ENCODE measurements at places on chromosomes 13 and 19.

DNA sequence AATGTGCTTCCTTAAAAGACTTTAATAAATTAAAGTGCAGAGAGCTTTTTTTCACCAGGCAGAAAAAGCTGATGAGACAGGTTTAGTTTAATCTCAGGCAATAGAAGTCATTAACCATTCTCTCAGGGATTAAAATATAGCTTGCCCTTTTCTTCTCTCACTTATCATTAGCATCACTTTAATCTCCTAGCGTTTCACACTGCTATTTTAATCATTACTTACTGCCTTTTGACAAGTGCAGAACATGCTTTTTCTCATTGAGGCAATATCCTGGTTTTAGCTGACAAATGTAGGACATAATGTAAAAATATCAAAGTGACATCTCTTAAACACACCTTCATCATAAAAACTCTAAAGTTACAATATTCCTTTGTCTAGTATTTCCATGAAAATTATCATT is 94.6 kb downstream of the DACH1 start:
- no peak for DNase-seq

GRCh38 chr13:48112896-48113755 is 18.2 kb upstream of the MED4 start:
- no peak for DNase-seq

DNA sequence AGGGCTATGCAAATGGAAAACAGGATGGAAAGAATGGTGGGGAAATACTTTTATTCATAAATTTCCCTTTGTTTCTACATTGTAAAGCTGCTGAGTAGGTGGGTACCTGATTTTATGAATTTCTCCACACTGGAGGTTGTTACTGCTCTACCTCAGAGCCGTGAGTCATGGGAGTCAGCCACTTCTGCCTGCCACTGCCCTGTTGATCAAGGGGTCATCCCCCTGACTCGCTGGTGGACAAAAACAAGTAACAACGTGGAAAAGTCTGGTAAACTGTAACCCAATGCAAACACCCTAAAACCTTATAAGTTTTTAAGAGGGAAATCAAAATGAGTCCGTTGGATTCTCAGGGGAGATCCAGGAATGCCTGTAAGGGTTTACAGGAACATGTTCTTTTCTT is 329.5 kb downstream of the ATP8A2 start:
- no peak for DNase-seq

- no peak for DNase-seq
Observed at GRCh38 chr13:40047322-40047771, 391.9 kb downstream of the COG6 start.

GRCh38 chr13:24060993-24061392 is 99.5 kb upstream of the SPATA13 start:
- no peak for DNase-seq

DNA sequence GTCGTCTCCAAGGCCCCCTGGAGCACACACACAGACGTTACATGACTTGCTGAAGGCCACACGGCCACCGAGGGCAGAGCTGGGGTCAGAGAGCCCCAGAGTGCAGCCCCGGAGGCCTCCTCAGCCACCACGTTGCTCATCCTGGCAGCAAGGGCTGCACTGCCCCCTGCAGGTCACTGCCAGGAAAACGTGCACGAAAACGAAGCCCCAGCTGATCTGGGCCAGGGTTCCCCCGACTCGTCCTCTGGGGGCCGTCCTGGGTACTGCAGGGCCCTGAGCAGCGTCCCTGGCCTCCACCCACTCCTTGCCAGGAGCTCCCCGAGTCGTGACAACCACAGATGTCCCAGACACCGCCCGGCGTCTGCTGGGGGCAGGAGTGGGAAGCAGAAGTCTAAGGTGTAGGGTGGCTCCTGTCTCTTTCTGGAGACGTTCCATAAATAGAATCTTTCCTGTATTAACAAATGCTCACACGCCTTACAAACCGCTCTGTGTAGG is 3.4 kb downstream of the TPGS1 start:
- DNase-seq, result peak; percentile 84

DNA sequence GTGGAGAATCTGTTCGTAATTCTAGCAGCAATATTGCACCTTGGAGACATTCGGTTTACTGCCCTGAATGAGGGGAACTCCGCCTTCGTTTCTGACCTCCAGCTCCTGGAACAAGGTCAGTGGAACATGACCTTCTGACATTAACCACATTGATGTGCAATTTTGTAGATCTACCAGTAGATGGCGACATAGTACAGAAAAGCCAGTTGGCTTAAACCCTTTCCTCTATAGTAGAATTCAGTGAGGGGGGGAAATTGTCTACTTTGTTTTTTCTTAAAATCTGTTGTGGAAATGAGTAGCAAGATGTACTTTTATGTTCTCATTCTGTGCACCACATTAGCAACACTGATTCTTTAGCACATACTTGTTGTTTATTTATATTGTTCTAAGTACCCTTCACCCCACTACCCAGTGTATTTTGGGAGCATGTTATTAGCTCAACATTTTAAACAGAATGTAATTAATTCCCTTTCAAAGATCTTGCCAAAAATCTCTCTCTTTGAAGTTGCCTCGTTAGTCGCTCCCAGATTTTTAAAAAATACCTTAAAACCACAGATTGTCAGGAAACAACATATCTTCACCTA is 332.2 kb downstream of the MYO16 start:
- no peak for DNase-seq

GRCh38 chr13:26956522-26957142 is 196.0 kb upstream of the GPR12 start:
- DNase-seq, result no peak

DNA sequence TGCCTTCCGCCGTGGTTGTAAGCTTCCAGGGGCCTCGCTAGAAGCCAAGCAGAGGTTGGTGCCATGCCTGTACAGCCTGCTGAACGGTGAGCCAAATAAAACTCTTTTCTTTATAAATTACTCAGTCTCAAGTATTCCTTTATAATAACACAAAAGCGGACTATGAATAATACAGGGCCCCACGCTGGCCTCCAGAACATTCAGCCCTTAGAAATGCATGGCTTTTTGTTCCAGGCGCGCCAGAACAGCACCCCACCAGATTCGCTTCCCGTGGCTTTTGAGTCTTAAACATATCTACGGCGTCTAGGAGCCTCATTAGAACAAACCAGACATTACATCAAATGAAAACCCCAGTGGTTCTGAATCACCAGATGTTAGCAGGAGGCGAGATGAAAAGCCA is 75.1 kb downstream of the SLC15A1 start:
- no peak for DNase-seq

DNA sequence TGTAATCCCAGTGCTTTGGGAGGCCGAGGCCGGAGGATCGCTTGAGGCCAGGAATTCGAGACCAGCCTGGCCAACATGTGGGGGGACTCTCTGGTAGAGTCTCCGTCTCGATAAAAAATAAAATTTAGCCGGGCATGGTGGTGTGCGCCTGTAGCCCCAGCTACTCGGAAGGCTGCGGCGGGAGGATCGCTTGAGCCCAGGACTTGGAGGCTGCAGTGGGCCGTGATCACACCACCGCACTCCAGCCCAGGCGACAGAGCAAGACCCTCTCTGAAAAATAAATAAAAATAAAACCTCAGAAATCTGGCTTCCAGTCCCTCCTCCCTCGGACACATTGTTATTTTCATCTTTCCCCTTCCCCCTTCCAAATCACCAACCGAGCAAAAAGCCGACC is 332 bp downstream of the IRGQ start:
- DNase-seq, result no peak

DNA sequence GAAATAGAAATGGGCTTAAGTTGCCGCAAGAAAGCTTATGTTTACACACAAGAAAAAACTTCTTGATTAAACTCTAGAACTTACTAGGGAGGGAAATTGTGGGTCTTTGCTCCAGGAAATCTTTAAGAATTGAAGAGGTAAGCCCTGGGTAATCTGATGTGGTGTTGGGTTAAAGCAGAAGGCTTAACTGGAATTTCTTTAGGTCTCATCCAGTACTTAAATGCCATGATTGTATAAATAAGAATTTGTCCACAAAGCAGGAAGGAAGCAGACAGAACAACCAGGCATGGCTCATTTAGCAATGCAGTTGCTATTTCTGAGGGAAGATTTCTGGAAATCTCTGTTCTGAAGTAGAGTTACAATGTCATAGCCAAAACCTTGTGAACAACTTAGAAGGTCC is 360.4 kb downstream of the KLF5 start:
- DNase-seq, result no peak

All from stimulated activated CD8-positive, alpha-beta memory T cell treated with anti-CD3 and anti-CD28 coated beads, Interleukin-15, amount 100 ng/mL, for 4 hours (primary cell).